Cardiac muscle cell (in vitro differentiated cells and primary cell): ENCODE measurements at places on chromosomes 16 and 17. TPM values are rescaled to one million over a fixed set of nuclear protein-coding genes. Genes with fewer than 3 reads are reported as not detected.

RCVRN gene
- total RNA-seq: 0.06 TPM in 1 of 2 replicates, not detected in the other

CCL14 gene
- total RNA-seq: not detected in 2 replicates

CCL17 gene
- total RNA-seq: not detected in 2 replicates

AIPL1 gene
- total RNA-seq: not detected in 2 replicates

NPIPB9 gene
- 1.2 and 1.5 TPM in 2 replicates for total RNA-seq

RPRML gene
- total RNA-seq: not detected in 2 replicates

TBC1D3K gene
- total RNA-seq: not detected in 2 replicates

NPIPA7 gene
- 0.81 and 1.8 TPM in 2 replicates for total RNA-seq

MPV17L gene
- total RNA-seq: 1.3 and 1.4 TPM in 2 replicates

PDILT gene
- not detected in 2 replicates for total RNA-seq

ULK2 gene
- total RNA-seq: 17.2 and 24.5 TPM in 2 replicates

CD300H gene
- not detected in 2 replicates for total RNA-seq

UMOD gene
- not detected in 2 replicates for total RNA-seq

METTL2A gene
- total RNA-seq: 17.4 and 26.1 TPM in 2 replicates

CRYBA1 gene
- total RNA-seq: not detected in 2 replicates

DNA sequence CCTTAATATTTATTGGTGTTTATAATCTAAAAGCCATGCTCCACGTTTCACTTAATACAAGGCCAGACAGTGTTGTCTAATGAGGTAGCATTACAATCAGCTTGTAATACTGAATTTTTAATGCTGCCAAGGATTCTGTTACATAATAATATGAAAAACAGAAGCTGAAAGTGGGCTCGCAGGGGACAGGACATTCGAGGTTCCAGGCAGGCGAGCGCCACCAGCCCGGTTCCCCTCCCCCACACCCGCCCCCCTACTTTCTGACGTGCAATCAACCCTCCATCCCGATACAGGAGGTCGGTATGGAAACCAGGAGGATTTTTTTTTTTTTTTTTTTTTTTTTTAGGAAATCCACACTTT lies 6.2 kb upstream of the ZFHX3 start:
- DNase-seq: peak; percentile 40

DNA sequence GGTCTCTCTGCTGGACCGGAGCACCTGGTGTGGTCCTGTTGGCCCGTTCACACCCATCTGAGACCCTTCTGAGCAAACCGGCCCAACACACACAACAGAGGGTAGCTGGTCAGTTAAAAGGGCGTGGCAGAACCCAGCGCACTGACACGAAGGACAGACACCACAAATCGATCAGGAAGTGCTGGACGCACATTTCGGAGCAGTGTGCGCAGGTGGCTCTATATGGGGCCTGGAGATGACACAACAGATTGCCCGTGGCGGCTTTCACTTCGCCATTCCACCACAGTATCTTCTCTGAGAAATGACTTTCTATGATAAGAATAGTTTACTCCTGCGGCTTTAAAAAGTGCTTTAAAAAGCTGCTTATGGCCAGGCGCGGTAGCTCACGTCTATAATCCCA lies 12.5 kb downstream of the CCDC57 start:
- no peak for DNase-seq

DNA sequence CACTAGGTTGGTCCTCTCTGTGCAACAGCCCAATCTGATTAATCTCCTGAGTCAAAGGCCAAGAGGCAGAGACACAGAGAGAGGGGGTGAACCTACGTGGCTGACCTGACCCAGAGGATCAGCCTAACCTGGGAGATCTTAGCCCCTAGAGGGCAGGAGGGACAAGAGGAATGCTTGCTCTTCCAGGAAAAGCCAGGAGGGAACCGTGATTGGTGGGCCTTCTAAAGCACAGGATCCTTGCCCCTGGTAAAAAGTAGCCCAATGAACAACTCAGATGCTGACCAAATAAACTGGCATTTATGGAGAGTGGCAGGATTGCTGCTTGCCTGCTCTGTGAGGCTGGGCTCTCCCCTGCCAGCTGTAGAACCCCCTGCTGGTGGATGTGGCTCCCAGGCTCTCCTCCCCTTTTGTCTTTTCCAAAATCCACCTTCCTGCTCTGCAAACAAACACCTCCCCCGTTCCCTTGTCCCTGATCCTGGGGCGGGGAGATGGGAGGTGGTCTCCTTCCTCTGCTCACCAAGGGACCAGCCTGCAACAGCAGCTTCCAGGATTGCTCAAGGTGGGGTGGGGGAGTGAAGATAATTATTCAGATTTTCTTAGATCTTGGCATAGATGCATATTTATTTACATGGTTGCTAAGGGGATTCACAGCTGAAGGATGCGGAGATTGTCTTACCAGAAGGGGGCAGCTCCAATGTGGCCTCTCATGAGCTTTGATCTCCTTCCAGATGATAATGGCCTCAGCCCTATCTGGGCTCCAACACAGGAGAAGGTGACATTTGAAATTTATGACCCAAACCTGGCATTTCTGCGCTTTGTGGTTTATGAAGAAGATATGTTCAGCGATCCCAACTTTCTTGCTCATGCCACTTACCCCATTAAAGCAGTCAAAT lies 71.9 kb downstream of the SDR42E1 start:
- no peak for DNase-seq

- DNase-seq: no peak
These were observed 665 bp downstream of the MYBBP1A start for GRCh38 chr17:4554441-4554996.

- DNase-seq: no peak
These were observed 45.0 kb upstream of the CLEC3A start for GRCh38 chr16:77977339-77977738.

GRCh38 chr16:3045758-3046640 lies at the start of gene MMP25:
Gene MMP25 (plus strand): TSS chr16:3046561. CDS start chr16:3046918, 357 bp downstream.
- peak; percentile 11 for DNase-seq

DNA sequence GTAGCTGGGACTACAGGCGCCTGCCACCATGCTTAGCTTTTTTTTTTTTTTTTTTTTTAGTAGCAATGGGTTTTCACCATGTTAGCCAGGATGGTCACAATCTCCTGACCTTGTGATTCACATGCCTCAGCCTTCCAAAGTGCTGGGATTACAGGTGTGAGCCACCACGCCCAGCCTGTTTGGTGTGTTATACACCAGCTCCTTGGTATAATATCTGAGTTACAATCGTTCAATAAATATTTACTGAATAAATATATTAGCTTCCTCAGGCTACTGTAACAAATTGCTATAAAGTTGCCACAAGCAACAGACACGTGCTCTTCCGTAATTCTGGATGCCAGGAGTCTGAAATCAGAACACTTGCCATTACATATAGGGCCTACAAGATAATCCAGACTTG lies 13.6 kb upstream of the FAM20A start:
- DNase-seq: no peak

DNA sequence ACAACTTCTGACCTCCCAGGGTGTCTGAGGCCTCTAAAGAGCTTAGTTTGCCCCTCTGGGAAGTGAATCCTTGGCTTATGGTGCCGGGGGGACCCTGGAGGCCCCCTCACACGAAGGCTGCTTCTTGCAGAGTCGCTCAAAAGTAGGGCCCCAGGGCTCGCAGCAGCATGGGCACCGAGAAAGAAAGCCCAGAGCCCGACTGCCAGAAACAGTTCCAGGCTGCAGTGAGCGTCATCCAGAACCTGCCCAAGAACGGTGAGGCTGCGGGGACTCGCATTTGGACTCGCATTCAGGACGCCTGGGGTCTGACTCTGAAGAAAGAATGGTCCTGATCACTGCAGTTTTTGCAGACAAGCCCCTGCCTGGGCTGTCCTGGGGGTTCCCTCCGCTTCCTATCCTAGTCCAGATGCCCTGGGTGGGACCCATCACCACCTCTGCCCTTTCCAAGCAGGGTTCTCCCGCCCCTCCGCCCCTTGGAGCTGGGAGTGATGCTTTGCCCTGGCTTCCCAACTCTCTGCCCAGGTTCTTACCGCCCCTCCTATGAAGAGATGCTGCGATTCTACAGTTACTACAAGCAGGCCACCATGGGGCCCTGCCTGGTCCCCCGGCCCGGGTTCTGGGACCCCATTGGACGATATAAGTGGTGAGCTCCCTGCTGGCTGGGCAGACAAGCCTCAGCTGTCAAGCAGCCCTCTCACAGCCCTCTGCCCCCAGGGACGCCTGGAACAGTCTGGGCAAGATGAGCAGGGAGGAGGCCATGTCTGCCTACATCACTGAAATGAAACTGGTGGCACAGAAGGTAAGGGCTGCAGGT lies 698 bp downstream of the ACBD4 start:
- no peak for DNase-seq

DNA sequence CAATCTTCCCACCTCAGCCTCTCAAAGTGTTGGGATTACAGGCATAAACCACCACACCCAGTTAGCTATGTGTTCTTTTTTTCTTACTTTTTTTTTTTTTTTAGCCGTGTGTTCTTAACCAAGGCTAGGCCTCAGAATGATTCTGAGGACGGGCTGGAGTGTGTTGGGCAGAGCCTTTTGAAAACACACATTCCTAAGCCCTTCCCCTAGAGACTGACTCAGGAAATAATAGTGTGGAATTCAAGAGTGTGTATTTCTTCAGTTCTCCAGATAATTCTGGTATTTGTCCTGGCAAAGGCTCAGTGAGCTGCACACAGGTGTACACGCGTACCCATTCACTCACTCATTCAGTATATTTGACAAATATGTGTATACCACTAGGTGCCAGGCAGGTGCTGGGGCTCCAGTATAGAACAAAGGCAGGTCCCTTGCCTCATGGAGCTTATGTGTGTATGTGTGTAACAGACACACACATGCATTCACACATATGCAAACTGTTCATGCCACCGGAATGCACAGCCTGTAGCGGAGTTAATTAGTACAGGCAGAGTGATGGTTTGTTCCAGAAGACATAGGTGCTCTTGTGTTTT lies 19.4 kb upstream of the NFATC3 start:
- no peak for DNase-seq

DNA sequence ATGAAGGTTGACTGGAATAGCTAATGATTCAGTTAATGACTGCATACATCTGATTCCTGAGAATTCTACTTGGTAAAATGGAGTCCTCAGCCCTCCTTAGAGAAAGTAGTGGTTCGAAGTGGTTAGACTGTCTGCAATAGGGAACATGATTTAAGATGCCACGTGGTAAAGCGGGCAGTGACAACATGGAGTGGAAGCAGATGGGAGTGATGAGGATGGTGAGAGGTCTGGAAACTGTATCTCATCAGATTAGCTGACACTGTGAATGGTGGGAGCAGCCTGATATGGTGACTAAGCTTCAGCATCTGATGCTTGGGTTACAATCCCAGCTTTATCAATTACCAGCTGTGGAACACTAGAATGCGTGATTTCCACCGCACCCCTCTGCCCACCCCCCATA lies 8.4 kb downstream of the CDH11 start:
- no peak for DNase-seq

- DNase-seq: no peak
These were observed 101.6 kb downstream of the METRNL start for GRCh38 chr17:83180996-83181481.

- no peak for DNase-seq
These were observed 19.3 kb downstream of the KNOP1 start for GRCh38 chr16:19698480-19699465.

DNA sequence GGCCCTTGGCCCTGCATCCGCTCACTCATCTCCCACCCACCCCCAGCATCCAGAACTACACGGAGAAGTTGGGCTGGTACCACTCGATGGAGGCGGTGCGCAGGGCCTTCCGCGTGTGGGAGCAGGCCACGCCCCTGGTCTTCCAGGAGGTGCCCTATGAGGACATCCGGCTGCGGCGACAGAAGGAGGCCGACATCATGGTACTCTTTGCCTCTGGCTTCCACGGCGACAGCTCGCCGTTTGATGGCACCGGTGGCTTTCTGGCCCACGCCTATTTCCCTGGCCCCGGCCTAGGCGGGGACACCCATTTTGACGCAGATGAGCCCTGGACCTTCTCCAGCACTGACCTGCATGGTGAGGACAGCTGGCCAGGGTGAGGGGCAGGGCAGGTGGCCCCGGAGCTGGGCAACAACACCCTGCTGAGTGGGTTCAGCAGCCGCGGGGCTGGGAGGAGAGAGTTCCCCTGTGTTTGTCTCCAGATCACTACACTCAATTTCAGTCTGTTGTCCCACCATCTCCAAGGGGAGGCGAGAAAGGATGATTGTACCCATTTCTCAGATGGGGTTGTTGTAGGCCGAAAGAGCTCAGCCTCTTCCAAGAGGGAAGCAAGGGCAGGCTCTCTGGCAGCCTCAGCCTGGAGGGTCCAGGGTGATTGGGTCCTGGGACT lies 14.4 kb downstream of the MMP15 start:
- no peak for DNase-seq

- DNase-seq: no peak
These were observed 44.0 kb downstream of the ZNF276 start for GRCh38 chr16:89765292-89765830.

DNA sequence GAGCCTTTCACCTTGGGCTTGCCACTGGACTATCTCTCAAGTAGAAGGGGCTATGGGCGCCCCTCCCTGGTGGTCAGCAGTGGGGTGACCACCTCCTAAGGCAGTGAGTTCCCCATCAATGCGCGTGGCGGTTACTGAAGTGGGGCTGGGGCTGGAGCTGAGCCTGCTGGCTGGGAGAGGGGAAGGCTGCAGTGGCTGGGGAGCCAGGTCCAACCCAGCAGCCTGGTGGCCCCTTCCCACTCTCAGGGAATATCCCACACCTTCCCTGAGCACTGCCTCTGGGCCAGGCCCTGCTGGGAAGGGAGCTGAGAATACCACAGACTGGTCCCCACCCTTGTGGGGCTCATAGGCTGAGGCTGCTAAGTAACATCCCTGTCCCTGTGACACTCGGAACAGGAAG lies 19.8 kb upstream of the MPRIP start:
- no peak for DNase-seq
